Cardiac fibroblast (primary cell): ENCODE measurements at places on chromosomes 16 and 17.

DNA sequence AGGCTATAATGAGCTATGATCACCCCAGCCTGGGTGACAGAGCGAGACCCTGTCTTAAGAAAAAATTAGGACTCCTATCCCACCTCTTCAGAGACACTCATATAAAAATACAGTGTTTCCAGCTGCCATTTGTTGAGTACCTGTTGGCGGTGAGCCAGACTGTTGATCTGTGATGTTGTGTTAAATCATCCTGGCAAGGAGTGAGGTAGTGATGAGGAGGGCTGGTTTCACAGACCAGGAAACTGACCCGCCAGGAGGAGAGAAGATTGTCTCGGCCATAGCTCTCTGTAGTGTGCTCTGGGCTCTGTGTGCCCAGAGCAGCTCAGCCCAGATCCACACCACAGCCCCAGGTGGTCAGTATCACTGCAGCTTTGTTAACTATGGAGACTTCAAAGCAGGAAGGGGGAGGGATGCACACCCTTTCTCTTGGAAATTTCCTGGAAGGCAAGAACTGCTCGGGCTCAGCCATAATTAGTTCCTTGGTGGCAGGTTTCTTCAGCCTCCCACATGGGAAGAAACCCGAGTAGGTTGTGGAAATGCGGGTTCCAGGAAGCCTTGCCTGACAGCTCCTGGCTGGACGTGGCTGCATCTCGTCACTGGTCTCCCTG lies 343.0 kb downstream of the SNX29 start:
- no peak for DNase-seq

- DNase-seq, result peak; percentile 48
These were observed 26.5 kb upstream of the NF1 start for GRCh38 chr17:31068291-31068690.

GRCh38 chr17:19510903-19511302 lies 22.8 kb upstream of the SLC47A1 start:
- no peak for DNase-seq

- DNase-seq, result no peak
These were observed 236.8 kb downstream of the MSI2 start for GRCh38 chr17:57493171-57493570.

GRCh38 chr17:7016418-7016817 lies 4.0 kb downstream of the RNASEK start:
- DNase-seq, result no peak

DNA sequence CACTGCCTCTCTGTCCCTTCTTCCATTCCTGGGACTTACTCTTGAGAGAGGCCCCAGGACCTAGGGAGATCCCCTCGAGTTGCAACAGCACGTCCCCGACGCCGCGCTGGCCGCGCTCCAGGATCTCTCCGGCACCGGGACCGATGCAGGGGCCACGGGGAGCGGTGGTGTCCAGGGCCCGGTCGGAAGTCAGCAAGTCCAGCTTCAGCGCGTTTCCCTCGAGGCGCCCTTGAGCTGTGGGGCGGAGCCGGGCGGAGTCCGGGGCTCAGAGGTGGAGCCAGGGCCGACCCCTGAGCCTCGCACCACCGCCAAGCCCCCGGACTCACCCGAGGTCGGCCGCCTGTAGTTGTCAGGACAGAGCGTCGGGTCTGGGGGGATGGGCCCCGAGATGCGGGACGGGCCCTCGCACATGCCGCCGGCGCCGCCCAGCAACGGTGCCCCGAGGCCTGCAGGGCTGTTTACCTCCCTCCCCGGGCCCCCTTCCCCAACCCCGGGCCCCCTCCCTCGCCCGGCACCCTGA lies 458 bp downstream of the ENKD1 start:
- DNase-seq, result peak; percentile 39

DNA sequence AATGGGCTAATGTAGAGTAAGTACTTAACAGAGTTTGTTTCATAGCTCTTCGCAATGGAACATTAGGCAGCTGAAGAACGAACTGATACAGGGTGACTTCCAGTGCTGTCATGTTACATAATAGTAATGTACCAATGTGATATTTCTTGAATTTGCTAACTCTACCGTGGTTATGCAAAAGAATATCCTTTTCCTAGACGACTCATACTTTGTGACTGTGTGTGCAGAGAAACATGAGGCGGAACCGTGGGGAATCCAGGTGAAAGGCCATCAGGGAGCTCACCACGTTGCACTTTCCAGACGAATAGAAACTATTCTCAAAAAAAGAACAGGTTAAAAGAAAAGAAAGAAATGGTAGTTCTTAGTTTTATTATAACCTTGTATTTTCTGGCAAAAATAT lies 13.2 kb downstream of the NOB1 start:
- peak; percentile 56 for DNase-seq

DNA sequence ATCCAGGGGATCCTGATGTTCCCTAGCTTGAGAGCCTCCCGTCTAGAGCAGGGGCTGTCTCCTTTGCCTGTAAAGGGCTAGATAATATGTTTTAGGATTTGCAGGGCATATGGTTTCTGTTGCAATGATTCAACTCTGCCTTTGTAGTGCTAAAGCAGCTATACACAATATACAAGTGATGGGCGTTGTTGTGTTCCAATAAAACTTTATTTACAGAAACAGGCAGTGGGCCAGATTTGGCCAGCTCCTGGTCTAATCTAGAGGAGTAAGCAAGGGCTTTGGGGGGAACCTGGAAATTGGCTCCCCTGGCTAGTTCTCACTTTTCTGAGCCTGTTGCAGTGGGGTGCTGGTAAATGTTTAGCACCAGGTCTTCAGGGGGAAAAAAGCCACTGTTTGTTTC lies 13.8 kb downstream of the WWOX start:
- no peak for DNase-seq

DNA sequence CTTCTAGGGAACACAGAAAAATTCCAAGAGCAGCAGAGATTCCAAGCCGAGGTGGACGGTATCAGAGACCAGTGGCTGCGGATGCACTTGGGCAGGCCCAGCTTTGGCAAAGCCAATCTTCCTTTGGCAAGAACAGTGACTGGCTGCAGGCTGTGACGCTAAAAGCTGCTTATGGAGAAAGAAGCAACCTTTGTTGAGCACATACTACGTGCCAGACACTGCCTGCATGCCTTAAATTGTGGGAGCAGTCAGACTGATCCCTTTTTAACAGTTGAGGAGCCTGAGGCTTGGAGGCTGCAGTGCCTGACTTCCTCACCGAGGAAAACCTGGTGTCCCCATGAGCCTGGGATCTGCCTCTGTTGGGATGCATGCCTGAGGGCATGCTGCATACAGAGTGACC lies 69.0 kb upstream of the AMZ2 start:
- no peak for DNase-seq

DNA sequence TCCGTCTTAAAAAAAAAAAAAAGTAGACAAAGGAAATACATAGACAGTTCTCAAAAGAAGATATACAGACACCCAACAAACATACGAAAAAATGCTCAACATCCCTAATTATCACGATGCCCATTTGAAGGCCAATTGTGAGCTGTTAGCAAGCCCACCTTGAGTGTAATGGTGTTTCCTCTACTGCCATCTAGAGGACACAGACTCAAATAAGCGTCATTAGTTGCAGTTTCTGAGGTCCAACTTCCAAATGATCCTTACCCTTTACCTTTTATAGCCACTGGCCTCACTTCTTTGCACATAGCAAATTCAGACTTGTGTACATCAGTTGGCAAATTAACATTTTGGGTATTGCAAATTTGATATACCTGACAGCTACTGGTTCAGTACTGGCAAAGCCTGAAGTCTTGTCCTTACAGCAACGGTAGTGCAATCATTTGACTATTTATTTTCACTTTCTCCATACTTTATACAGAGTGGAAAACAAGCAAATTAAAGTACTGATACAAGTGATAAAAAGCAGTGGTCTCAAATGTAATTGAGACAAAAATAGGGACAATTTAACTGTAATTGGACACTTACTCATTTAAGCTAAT lies 536.3 kb upstream of the EEF2KMT start:
- peak; percentile 39 for DNase-seq

DNA sequence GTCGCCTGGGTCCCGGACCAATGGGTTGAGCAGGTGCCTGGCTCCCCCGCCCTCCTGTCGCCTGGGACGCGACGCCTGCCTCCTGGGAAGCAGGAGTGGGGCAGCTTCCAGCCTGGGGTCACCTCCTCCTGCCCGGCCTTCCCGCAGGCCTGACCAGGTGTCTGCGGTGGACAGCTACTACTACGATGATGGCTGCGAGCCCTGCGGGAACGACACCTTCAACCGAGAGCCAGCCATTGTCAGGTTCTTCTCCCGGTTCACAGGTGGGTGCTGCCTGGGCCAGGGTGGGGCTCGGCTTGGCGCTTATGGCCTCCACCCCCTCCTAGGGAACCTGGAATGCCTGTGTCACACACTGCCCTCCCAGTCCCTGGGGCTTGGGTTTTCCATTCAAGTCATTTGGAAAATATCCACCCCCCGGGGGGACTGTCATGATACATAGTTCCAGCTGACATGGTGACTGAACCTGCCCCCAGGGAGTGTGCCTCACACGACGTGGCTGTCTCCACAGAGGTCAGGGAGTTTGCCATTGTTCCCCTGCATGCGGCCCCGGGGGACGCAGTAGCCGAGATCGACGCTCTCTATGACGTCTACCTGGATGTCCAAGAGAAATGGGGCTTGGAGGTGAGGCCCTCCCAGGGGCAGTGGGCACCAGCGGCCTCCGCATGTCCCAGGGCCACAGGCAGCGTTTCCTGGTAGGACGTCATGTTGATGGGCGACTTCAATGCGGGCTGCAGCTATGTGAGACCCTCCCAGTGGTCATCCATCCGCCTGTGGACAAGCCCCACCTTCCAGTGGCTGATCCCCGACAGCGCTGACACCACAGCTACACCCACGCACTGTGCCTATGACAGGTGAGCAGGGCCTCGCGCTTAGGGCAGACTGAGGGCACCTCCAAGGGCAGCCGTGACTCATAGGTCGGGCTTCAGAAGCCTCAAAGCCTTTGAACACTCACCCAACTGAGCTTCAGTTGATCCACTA lies 2.3 kb downstream of the DNASE1 start:
- DNase-seq, result no peak

DNA sequence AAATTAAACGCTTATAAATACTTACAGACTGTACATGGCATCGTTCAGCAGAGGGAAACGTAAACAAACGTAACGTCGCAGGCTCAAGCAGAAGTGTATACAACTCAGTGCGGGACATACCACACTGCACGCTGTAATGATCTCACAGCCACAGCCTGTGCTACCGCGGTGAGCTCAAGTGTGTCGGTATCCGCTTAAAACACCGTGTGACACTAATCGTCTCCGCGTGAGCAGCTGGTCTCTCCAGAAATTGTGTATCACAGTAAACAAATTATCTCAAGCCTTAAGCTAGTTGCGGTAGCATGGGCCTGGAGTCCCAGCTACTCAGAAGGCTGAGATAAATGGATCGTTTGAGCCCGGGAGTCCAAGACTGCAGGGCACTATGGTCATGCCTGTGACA lies 115.3 kb downstream of the ANKRD11 start:
- DNase-seq, result no peak

DNA sequence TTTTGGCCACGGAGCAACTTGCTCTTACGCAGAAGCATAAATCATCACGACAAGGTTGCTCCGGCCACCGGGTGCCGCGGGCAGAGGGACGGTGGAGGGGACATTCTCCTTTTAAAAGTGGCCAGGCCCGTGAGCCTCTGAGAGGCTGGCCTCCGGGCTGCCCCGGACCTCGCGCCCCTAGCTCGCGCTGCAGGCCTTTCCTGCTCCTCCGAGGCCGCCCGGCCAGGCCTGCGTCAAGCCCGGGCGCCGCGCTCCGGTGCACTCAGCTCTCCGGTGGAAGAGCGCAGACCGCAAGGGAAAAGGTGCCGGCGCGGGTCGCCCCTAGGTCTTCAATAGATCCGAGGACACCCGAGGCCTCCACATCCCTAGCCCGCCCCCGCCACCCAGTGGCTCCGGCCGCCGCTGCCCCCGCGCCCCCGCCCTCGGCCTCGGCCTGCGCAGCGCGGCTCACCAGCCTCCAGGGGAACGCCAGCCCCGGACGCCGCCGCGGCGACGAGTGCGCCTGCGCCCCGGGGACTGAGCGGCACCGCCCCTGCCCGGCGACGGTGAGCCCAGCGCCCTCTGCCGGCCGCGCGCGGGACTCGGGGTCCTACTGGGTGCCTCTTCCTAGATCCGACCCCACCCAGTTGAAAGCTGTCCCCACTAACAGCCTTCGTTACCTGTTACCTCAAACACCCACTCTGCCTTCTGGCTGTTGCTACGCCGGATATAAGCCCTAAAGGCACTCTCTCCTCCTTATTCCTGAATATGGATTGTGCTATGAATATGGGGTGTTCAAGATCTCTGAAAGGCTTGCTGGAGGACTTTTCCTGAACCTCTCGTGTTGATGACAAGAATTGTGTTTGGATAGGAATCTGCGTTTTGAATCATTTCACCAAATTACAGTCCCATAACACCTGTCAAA lies at the start of gene LYRM9:
LYRM9 (minus strand) TSS at position 500 of the 904 bp plus-strand sequence. CDS start 10,671 bp downstream, outside the sequence.
- DNase-seq, result peak; percentile 91

DNA sequence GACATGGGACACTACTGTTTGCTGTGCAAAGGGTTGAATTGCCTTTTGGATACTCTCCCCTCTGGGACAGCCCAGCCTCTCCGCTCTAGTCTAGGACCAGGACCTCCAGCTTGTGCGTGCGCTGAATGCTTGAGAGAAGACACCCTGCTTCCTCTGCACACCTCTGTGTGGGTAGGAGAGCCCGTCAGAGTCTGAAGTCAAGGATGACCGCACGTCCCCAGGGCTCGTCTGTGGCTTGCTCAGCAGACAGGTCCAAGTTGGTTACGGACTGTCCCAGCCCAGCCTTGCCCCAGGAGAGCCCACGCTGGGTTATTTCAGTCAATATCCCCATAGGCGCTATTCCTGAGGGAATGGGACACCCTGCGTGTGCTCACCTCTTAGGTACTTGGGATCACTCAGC lies 3.7 kb downstream of the C16orf89 start:
- DNase-seq, result no peak

DNA sequence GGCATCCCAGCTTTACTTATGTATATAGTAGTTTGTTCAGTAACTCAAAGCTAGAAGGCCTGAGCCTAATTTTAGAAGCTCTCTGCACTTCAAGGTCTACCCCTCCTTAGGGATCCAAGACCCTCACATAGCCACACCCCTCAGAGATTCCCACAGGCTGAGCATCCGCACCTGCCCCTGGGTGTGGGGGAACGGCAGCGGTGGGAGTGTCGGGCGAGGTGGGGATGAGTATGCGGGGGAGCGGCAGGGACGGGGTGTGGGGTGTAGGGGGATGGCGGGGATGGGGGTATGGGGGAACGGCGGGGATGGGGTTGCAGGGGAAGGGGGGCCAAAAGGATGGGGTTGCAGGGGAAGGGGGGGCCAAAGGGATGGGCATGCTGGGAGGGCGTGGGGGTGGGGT lies 24.9 kb upstream of the BEAN1 start:
- no peak for DNase-seq
